ENCODE measurements at places on chromosomes 7 and 10. TPM values are rescaled to one million over a fixed set of nuclear protein-coding genes. Genes with fewer than 3 reads are reported as not detected.

Gene PTPN12
- 44.8 TPM for total RNA-seq

Gene TFR2
- total RNA-seq: not detected

Gene PLEKHS1
- not detected for total RNA-seq

Gene GPR26
- not detected for total RNA-seq

Gene KCNMA1
- 2.5 TPM for total RNA-seq

Gene GLCCI1
- 8.6 TPM for total RNA-seq

Gene GRM3
- not detected for total RNA-seq

Gene SAP25
- 0.77 TPM for total RNA-seq

Gene ACTR3C
- total RNA-seq: 4.0 TPM

Gene DOCK1
- total RNA-seq: 16.3 TPM

Gene SLC26A3
- total RNA-seq: not detected

Gene ZPBP
- not detected for total RNA-seq

Gene NOC3L
- 11.0 TPM for total RNA-seq

Gene ITIH2
- not detected for total RNA-seq

Gene CFAP69
- total RNA-seq: 4.2 TPM

Gene SKAP2
- total RNA-seq: 5.5 TPM

Gene SH2D4B
- total RNA-seq: not detected

Gene RPP30
- total RNA-seq: 30.9 TPM

Gene TRIM74
- 0.35 TPM for total RNA-seq

Data from left ventricle myocardium superior (tissue), 1 donor.